Ammon's horn (tissue), 1 donor: ENCODE measurements at places on chromosomes 11 and 22.

DNA sequence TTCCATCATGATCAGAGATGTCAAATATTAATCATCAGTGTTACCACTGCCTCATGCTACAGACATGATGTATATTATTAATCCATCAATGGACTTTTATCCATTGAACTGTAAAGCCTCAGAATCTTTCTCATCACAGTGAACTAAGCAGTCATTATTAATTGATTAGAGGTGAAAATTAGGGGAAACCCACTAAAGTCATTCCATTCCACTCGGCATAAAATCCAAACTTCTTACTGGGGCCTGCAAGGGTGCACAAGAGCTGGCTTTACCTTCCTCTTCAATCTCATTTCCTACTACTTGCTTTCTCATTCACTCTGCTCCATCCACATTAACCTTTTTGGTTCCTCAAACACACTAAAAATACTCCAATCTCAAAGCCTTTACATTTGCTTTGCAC, 7.9 kb upstream of the CD44 start:
- DNase-seq: no peak

- DNase-seq: no peak
Observed at GRCh38 chr11:749731-750130, 2.5 kb downstream of the TALDO1 start.

DNA sequence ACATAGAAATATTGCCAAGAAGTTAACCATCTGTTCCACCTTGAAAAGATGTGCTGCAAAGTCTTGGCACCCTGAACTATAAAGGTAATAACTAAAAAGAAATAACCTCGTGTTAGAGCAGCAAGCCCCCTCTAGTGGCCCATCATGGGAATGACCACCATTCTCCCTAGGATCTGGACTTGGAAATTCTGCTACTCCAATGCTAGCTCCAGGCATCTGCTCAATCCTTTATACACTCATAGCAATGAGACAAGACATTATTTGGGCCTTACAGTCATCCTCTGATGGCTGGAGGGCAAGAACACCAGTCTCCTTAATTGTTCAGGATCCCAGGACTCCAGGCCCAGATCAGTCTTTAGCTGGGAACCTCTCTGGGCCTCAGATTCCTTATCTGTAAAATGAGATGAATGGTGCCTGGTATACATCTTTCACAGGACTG, 76.0 kb downstream of the CWC15 start:
- peak; percentile 77 for DNase-seq

GRCh38 chr22:46465793-46466192, 71.6 kb downstream of the CELSR1 start:
- no peak for DNase-seq

DNA sequence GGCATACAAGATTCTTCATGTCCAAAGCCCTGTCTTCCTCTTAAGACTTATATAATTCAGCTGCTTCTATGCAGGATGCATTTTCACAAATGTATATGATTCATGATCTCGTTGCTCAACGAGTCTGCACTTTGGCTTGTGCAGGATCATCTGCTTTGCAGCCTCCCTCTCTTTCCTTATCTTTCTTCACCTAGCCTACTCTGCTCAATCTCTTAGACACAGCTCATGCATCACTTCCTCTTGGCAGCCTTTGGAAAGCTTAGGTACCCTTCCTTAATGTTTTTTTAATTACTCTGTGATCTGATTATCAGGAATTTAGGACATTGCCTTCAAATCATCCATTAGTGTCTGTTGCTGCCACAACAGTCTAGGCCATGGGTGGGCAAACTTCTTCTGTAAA, 673.8 kb downstream of the NELL1 start:
- no peak for DNase-seq

DNA sequence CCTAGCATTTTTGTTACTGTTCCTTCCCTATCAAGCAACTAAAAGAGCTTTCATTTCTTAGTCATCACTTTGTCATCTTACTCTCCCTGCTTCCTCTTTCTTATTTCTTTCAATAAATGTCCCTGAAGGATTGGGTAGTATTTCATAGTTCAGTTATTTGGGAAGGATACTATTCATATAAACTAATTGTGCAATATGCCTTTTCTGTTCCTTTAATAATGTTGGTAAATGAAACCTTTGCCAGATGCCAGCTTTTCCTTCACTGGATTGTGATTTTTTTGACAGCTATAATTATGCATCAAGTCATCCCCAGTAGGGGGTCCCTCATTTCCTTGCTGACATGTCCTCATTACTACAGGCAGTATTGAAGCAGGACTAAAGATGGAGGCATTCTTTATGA, 101.7 kb downstream of the ATM start:
- DNase-seq: no peak

GRCh38 chr11:112523031-112523430, 262.4 kb upstream of the PLET1 start:
- DNase-seq: no peak

GRCh38 chr11:71265559-71266092, 13.2 kb upstream of the SHANK2 start:
- no peak for DNase-seq
